ENCODE measurements at places on chromosomes 4 and X.
A peak's percentile ranks its signal among the peaks of the same experiment; 100 is the strongest.

GRCh38 chr4:11130195-11130970 lies 298.3 kb downstream of the HS3ST1 start:
- no peak for DNase-seq

DNA sequence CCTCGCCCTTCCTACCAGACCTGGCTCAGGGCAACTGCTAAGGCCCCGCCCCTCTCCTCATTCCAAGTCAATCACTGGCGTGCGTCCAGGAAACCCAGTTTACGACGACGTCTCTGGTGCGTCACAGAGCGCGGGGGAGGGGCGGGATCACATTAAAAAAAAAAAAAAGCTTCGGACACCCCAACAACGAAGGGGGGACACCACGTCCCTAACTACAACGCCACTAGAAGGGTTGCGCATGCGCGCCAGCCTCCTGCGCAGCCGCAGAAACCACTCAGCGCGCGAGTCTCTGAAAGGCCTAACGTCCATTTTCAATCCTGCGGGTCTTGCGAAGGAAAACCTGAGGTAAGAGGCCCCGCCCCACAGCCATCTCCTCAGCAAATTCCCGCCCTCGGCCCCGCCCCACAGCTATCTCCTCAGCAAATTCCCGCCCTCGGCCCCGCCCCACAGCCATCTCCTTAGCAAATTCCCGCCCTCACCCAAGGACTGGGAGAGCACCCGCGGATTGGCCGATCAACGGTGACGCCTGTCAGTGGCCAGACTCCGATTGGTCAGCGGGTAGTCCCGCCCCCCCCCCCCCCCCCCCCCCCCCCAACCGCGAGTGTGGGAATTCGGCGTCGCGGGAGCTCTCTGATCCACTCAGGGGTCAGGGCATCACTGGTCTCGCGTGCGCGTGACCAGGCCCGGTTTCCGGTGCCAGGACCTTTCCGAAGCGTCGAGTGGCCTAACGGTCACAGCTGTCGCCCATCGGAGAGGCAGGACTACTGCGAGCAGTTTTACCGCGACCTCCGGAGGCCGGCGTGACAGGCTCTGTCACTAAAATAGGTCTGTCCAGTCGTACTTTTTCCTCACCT lies at the start of gene SCML1:
SCML1 (plus strand) TSS at position 638 of the 854 bp plus-strand sequence. CDS start 6,694 bp downstream, outside the sequence.
- DNase-seq: peak; percentile 93

DNA sequence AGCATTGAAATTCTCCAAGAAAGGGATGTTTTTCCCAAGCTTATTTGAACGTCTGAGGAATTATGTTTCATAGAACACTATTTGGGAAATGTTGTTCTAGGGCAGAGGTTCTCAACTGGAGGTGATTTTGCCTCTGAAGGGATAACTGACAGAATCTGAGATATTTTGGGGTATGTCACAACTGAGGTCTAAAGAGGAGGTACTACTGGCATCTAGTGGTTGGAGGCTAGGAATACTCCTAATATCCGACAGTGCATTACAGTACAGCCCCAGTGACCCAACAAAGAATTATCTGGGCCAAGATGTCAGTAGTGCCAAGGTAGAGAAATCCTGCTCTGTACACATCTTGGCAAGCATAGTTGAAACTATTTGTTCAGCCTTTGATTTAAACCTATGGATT lies 6.4 kb downstream of the HSPA4L start:
- DNase-seq: no peak

GRCh38 chrX:115892787-115893671 lies 277.5 kb upstream of the AGTR2 start:
- no peak for DNase-seq
